Subcutaneous preadipocyte (primary cell): ENCODE measurements at places on chromosomes 13 and 19. TPM values are rescaled to one million over a fixed set of nuclear protein-coding genes. Genes with fewer than 3 reads are reported as not detected.

ZSCAN4 gene
- total RNA-seq, result not detected in 2 replicates

ZNF568 gene
- total RNA-seq, result 7.8 and 9.2 TPM in 2 replicates

ZNF8 gene
- total RNA-seq, result 6.2 and 8.2 TPM in 2 replicates

ARHGAP45 gene
- 0.78 and 1.5 TPM in 2 replicates for total RNA-seq

PEAK3 gene
- total RNA-seq, result not detected in 2 replicates

CXCL17 gene
- not detected in 2 replicates for total RNA-seq

SIGLECL1 gene
- total RNA-seq, result not detected in 2 replicates

ACER1 gene
- not detected in 2 replicates for total RNA-seq

DACT3 gene
- total RNA-seq, result 1.1 and 2.2 TPM in 2 replicates

BEST2 gene
- not detected in 2 replicates for total RNA-seq

ZNF66 gene
- 4.3 and 4.8 TPM in 2 replicates for total RNA-seq

NDFIP2 gene
- 21.5 and 23.5 TPM in 2 replicates for total RNA-seq

CALR3 gene
- not detected in 2 replicates for total RNA-seq
